ENCODE measurements at places on chromosomes 6 and 20. TPM values are rescaled to one million over a fixed set of nuclear protein-coding genes. Genes with fewer than 3 reads are reported as not detected.

DNA sequence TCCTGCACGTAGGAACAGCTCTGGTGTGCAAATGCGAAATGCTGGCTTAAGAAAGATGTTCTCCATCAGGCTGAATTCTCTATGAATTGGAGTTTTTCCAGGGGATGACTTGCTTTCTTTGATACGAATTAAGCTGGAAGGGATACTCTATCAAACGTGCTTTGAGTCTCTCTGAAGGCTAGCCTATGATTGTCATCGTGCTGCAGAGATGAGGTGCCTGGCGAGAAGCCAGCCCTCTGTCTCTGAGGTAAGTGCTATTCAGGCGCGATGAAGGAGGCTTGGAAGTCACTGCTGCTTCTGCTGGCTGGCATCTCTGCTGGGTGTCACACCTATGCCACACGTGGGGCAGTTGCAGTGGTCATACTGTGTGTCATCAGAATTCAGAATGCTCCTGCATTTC lies 223.7 kb downstream of the TAF4 start:
- peak; percentile 4 for DNase-seq

- DNase-seq: no peak
These were observed 230.8 kb downstream of the FOXA2 start for GRCh38 chr20:22353586-22353985.

PRRT1 gene
- not detected for total RNA-seq

GRCh38 chr20:45611054-45611453 lies 18.5 kb upstream of the WFDC10A start:
- DNase-seq: no peak

GRCh38 chr6:44086931-44087574 lies 40.2 kb downstream of the MRPL14 start:
- DNase-seq: peak; percentile 29

GRCh38 chr6:81396916-81397315 lies 355.6 kb downstream of the TENT5A start:
- no peak for DNase-seq

DNA sequence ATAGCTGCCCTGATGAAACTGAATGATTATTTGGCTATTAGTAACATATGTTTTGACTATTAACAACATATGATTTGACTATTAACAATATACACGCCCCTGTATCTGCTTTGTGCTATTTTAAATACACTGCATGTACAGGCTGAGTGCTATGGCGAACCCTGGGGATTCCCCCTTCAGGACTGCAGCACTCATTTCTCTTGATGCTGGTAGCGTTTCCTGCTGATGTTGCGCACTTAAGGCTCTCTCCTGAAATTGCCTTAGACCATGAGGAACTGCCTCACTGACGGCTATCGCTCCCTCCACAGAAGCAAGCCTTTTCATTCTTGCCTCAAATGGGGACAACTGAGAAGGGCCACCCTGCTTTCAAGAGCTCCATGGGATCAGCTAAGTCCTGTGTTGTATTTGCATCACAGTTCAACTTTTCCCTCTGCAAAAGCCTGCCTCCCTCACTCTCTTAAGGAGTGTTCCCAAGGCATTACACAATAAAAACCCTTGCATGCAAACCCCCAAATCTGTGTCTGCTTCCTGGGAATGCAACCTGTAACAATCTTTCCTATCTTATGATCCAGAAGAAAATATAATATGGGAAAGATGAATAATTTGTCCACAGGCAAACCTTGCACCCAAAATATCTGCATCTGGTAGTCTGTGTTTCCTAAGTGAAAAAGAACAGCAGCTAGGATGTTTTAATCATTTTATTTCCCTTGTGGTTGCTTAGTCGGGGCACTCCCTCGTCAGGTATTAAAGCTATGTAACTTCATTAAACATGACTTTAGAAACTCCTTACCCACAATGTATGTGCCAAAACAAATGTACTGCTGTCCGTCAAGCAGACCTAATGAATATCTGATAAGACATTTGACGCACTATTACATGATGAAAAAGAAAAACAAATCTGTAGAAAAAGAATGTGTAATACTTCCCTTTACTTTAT lies 456.4 kb downstream of the COL12A1 start:
- DNase-seq: no peak

DNA sequence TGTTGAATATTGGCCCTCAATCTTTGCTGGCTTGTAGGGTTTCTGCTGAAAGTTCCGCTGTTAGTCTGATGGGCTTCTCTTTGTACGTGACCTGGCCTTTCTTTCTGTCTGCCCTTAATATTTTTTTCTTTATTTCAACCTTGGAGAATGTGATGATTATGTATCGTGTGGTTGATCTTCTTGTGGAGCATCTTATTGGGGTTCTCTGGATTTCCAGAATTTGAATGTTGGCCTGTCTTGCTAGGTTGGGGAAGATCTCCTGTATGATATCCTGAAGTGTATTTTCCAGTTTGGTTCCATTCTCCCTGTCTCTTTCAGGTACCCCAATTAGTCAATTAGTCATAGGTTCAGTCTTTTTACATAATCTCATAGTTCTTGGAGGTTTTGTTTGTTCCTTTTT lies 22.6 kb upstream of the MOXD1 start:
- DNase-seq: no peak

- no peak for DNase-seq
These were observed 68.2 kb downstream of the CDH22 start for GRCh38 chr20:46240065-46240464.

Measured in dermis blood vessel endothelial cell (primary cell).